ENCODE measurements at places on chromosomes 5 and 9. TPM values are rescaled to one million over a fixed set of nuclear protein-coding genes. Genes with fewer than 3 reads are reported as not detected.

Gene TAF11L10
- polyA plus RNA-seq, result not detected

Gene RPL35
- polyA plus RNA-seq, result 2,381 TPM

Gene SAXO1
- not detected for polyA plus RNA-seq

Gene SMIM33
- polyA plus RNA-seq, result not detected

Gene INIP
- polyA plus RNA-seq, result 43.0 TPM

Gene PDE8B
- not detected for polyA plus RNA-seq

Gene STK32A
- polyA plus RNA-seq, result not detected

Gene TMEM174
- polyA plus RNA-seq, result not detected

Gene CDH9
- polyA plus RNA-seq, result not detected

Gene ANKDD1B
- 0.15 TPM for polyA plus RNA-seq

Gene PNPLA7
- 2.7 TPM for polyA plus RNA-seq

Gene ANKRD33B
- polyA plus RNA-seq, result 1.5 TPM

Gene ECM2
- not detected for polyA plus RNA-seq

Gene CCNJL
- polyA plus RNA-seq, result not detected

Gene TYRP1
- polyA plus RNA-seq, result not detected

Gene FUT7
- 26.6 TPM for polyA plus RNA-seq

Gene ADAMTSL2
- not detected for polyA plus RNA-seq

Gene LHX6
- not detected for polyA plus RNA-seq

Gene FOXD4L3
- polyA plus RNA-seq, result not detected

Gene PROB1
- polyA plus RNA-seq, result 1.5 TPM

Gene ADRB2
- 9.1 TPM for polyA plus RNA-seq

Gene NMUR2
- not detected for polyA plus RNA-seq

Gene ZFP2
- polyA plus RNA-seq, result 1.0 TPM

Gene DDX4
- not detected for polyA plus RNA-seq

Gene GRXCR2
- not detected for polyA plus RNA-seq

Gene IL7R
- polyA plus RNA-seq, result 15.1 TPM

Gene LHFPL2
- polyA plus RNA-seq, result 9.1 TPM

Gene RLN2
- 5.1 TPM for polyA plus RNA-seq

Gene PLPPR1
- not detected for polyA plus RNA-seq

Gene TLX3
- not detected for polyA plus RNA-seq

Gene SPINK6
- not detected for polyA plus RNA-seq

Gene AGGF1
- 30.8 TPM for polyA plus RNA-seq

Gene SLC6A7
- polyA plus RNA-seq, result not detected

Gene CERCAM
- 0.34 TPM for polyA plus RNA-seq

Gene NUTM2F
- not detected for polyA plus RNA-seq

Gene JAKMIP2
- polyA plus RNA-seq, result 0.14 TPM

Gene PHF24
- 0.06 TPM for polyA plus RNA-seq

Gene C8G
- not detected for polyA plus RNA-seq

Gene FAM169A
- 1.6 TPM for polyA plus RNA-seq

Gene ANP32B
- polyA plus RNA-seq, result 87.0 TPM

Gene OBP2B
- polyA plus RNA-seq, result not detected

Gene BTNL9
- polyA plus RNA-seq, result 5.1 TPM

Gene ORM2
- polyA plus RNA-seq, result not detected

Gene ADRA1B
- polyA plus RNA-seq, result not detected

Gene NEUROG1
- polyA plus RNA-seq, result not detected

Gene CCIN
- polyA plus RNA-seq, result 0.64 TPM
